Renal pelvis (tissue), 12 donors: ENCODE measurements at places on chromosomes 5 and 9.

- DNase-seq, result no peak
These were observed 84.5 kb downstream of the BRINP1 start for GRCh38 chr9:119284587-119285337.

GRCh38 chr9:127741831-127742434, 6.8 kb upstream of the TOR2A start:
- DNase-seq, result peak; percentile 75

GRCh38 chr9:33231623-33231942, 8.4 kb upstream of the SPINK4 start:
- DNase-seq, result no peak

GRCh38 chr5:178866946-178867345, 7.2 kb downstream of the ZNF354B start:
- no peak for DNase-seq

DNA sequence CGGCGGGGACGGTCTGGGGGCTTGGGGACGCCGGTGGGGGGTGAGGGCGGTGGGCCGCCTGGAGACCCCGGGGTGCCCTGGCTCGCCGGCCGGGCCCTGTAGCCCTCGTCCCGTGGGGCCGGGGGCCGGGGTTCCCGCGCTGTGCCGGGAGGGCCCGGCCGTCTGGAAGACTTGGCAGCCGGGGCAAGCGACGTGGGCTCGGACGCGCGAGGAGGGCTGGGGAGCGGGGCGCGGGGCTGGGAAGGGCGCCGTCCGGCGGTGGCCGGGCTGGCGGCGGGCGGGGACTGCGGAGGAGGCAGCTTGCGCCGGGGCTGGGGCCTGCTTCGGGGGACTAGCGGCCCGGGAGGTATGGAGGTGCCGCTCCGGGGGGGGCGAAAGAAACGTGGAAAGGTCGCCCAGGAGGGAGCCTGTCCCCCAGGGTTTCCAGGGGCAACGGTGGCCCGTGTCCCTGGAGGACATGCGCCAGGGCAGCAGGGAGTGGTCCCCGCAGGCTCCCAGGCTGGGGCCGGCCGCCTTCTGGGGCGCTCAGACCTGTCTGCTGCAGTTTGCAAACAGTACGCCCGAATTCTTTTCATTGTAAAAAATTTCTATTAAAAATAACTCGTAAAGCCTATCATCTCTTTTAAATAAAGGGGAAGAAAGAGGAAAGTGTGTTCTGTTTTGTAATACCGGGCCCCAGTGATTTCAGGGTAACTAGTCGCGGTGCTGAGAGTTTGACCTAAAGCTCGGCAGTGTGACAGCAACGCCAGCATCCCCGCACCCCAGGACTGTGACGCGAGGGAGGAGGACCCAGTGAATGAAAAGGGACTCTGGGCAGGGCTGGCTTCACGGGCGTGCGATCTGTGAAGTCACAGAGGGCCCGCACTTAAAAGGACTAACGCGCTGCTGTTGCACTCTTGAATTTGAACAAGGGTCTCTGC, 752 bp upstream of the ANKH start:
- peak; percentile 42 for DNase-seq

DNA sequence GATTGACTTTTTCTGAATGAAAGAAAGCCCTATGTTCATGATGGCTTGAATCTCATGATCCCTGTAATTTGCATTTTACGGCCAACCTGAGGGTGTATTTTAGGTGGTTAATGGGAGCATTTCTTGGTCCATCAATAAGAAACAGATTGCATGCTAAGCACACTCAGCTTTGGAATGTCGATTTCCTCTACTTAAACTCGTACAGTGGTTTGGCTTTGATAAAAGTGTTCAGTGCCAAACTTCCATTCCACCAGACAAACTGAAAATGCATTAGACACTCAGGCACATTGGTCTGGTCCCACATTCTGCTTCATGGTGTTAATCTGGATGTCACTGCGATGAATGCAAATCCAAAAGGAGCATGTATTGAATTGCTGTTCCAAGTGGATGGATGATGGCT, 77.0 kb downstream of the VCAN start:
- no peak for DNase-seq

DNA sequence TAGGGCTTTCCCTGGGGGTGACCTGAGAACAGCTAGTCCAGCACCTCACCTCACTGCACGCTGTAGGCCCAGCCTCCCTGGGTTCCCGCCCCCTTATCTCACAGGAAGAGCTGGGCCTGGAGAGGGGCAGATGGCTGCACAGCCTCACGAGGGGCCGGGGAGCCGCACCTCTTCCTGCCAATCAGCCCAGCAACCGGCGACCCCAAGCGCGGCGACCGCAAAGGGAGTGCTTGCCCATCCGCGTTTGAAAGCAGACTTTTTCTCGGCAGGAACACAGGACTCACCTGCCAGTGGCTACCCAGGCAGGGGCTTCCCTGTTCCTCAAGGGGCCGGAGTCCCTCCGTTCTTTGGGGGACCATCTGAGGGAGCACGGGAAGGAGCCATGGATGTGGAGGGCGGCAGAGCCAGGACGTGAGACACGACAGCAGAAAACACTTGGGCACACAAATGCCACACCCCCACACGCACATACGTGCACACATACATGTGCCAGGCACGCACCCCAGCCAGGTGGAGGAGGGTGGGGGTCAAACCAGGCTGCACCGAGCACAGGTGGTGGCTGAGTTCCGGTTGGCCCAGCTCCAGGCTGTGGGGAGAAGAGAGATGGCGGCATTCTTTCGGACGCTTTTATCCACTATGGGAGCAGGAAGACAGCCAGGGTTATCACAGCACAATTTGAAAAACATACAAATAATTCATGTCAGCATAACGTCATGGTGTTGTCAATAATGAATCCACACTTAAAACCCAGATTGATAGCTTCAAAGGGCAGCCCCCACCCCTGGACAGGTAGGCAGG, 11.3 kb downstream of the TMEM250 start:
- no peak for DNase-seq

- DNase-seq, result no peak
These were observed 186.5 kb downstream of the NSG2 start for GRCh38 chr5:174231956-174232487.

- DNase-seq, result no peak
These were observed 710.3 kb downstream of the PRELID2 start for GRCh38 chr5:145124806-145125205.
